ENCODE measurements at places on chromosomes 2 and 18.

DNA sequence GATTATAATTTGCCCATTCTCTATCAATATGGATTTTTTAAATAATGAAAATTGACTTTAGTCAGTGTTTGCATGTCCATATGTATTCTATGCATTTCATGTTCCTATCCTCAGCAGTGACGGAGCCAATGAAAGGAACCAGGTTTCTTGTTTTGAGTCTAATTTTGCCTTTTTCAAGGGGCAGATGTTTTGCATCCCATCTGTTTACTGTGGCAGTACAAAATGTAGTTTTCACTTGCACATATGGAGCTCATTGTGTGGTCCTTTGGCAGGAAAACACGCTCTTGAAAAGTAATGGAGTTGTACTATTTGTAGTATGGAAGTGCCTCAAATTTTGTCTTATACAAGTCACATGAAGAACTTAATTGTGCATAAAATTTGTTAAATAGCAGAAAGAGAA is 127.8 kb downstream of the AGPS start:
- no peak for DNase-seq

DNA sequence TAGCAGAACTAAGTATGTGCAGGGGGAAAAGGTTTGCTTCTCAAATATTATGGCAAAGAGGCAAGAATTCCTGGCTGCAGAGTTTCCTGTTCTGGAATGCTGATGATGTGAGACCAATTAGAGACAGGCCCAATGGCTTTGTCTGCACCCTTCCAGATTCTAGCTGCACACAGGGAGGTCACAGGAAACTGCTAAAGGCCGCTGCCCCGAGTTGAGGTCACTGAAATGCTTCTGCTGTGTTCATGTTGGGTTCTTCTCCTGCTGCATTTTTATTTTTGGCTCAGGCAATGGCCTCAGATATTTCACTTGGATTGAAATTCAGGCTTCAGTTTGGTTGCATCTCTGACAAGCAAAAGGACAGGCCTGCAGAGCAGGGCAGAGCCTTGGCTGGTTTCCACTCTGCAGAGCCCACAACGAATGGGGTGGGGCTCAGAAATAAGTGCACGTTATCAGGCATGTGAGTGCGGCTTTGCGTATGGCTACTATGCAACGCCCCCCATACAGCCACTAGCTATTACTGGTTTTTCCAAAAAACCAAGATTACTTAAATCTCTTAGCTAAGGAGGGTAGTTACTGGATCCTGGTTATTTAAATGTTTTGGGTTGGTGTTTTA is 66.9 kb upstream of the FZD5 start:
- peak; percentile 20 for DNase-seq

- DNase-seq = no peak
Observed at GRCh38 chr2:137689549-137689948, 274.7 kb upstream of the HNMT start.

DNA sequence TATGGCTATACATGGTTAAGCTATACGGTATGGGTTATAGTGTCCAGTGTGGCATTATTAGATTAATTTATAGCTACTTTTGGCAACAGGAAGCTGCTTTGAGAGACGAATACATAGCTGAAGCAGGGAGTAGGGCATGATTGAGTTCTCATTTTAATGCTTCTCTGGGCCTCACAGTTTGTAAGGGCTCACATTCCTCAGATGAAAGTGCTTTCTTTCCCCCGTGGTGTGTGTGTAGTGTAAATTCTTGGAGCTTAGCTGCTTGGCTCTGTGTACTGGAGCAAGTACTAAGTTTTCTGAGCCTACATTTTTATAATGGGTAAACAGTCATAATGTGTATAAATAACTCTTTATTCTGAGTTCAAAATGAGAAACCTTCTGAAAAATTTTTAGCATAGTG is 173.7 kb downstream of the PTPRM start:
- DNase-seq = no peak

GRCh38 chr18:63237881-63238692 is 81.5 kb downstream of the BCL2 start:
- DNase-seq = no peak

- peak; percentile 16 for DNase-seq
Observed at GRCh38 chr2:122748552-122749011, 993.1 kb downstream of the TSN start.

- DNase-seq = peak; percentile 79
Observed at GRCh38 chr18:48545757-48546321, 7.0 kb downstream of the CTIF start.

- DNase-seq = no peak
Observed at GRCh38 chr2:203997481-203997880, 60.9 kb downstream of the ICOS start.

- DNase-seq = no peak
Observed at GRCh38 chr2:219078126-219078525, 17.4 kb upstream of the IHH start.

DNA sequence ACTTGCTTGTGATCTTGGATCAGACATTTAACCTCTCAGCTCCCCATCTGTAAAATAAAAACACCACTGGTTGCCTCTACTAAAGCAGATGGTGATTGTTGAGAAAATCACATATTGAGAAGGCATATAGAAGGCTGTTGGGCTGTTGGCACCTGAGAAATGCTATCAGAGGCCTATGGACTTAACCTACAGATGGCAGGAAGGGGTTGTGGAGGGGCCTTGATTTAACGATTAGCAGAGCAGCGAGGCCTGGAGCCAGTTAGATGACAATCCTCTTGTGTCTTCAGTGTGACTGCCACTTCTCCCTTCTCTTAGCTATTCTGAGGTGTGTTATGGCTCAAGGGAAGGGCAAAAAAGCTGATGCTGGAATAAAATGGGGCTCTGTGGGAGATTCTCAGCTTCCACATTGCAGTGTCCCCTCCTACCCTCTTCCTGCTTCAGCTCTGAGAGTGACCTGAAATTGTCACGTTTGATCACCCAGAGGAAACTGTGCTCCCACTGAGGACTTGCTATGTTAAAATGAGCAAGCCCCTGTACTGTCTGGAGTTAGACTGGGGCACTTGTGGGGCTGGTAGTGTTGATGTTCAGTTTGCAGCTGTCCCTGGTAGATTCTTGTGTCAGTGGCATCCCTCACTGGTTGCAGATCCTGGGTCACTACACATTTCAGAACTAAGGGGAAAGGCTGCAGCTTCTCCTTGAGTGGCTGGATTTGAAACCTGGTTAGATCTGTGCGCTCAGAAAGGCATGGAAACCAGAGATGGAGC is 31.5 kb downstream of the CXCR4 start:
- DNase-seq = no peak

DNA sequence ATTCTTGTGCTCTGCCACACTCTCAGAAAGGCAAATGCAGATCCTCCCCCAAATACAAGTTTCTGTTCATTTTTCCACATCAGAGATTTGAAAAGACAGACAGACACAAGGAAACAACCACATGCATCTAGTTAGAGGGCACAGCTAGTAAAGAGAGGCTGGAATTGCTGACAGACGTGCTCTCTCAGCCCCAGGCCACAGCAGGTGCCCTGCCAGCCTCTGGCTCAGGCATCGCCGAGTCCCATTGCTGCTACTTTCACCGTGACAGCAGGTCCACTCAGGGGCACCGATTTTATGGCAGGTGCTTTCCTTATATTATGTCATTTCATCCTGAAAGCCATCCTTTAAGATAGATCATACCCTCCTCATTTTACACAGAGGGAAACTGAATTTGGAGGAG is 507.5 kb downstream of the EIPR1 start:
- DNase-seq = no peak

- no peak for DNase-seq
Observed at GRCh38 chr2:224780106-224780505, 63.9 kb upstream of the CCDC195 start.

DNA sequence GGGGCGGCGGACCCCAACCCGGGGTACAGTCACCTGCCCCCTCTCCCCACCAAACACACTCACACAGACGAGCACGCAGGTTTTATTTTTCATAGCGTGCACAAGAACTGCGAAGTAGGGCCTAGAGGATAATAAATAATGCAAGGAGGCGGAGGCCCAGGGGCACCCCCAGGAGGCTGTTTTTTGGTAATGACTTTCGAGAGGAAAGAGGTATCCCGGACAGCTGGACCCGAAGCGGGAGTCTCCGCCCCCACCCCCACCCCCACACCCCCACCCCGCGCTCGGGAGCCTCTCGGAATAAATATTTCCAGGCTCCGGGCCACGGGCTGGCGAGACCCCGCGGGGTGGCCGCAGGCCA is 3.4 kb downstream of the CYP26B1 start:
- DNase-seq = no peak

GRCh38 chr18:35185771-35186170 is 55.1 kb upstream of the ZNF397 start:
- no peak for DNase-seq

GRCh38 chr2:33375054-33375453 is 101.4 kb upstream of the RASGRP3 start:
- DNase-seq = no peak

DNA sequence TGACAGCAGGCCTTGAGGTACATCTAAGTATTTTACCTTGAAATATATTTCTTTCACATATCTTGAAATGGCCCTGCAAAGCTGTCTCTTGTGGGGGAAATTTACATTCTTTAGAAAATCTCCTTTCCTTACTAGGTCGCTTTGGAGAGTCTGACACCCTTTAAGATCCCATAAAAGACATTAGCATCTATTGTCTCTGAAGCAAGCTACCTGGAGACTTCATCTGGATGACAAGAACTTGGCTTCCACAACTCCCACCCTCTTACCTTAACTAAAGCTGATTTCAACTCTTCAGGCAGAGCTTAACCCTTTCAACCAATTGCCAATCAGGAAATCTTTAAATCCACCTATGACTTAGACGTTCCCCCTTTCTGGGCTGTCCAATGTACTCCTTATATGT is 219.3 kb downstream of the PIEZO2 start:
- no peak for DNase-seq

- peak; percentile 91 for DNase-seq
Observed at GRCh38 chr2:235135990-235136561, 184.3 kb downstream of the SH3BP4 start.

GRCh38 chr2:223095207-223095606 is 43.2 kb downstream of the KCNE4 start:
- DNase-seq = no peak

DNA sequence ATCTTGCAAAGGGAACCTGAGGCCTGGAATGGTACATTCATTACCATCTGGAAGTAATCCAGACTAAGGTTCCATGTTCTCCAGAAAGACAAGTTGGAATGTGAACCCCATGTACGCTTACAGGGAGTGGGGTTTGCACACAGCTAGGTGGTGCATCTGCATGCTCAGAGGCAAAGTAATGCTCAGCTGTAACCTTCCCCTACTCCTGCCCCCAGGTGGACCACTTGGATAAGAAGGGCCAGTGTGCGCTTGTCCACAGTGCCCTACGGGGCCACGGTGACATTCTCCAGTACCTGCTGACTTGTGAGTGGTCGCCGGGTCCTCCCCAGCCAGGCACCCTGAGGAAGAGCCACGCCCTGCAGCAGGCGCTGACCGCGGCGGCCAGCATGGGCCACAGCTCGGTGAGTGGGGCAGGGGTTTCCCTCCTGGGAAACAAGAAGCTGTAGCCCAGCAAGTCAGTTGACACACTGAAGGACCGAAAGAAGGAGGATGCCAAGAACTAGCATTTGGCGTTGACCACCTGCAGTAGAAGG is 90.0 kb downstream of the WDSUB1 start:
- no peak for DNase-seq

- DNase-seq = no peak
Observed at GRCh38 chr2:161662373-161662772, 38.2 kb downstream of the SLC4A10 start.

GRCh38 chr2:43905371-43905803 is 66.6 kb downstream of the ABCG8 start:
- DNase-seq = no peak

DNA sequence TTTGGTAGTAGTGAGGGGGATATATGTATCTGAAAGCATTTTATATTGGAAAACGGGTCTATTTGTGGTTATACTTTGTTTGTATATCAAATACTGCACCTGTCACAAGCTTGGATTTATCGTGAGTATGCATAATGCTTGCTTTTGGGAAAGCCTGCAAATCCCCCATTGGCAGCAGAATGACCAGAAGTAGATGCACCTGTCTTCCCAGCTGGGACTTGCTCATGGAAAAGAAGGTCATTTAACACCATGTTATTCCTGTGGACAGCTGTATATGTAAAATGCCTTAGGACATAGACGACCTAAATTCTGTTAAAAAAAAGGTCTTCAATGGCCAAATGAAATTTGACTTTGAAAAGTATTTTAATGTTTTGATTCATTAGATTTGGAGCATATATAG is 599.4 kb downstream of the XIRP2 start:
- DNase-seq = no peak

DNA sequence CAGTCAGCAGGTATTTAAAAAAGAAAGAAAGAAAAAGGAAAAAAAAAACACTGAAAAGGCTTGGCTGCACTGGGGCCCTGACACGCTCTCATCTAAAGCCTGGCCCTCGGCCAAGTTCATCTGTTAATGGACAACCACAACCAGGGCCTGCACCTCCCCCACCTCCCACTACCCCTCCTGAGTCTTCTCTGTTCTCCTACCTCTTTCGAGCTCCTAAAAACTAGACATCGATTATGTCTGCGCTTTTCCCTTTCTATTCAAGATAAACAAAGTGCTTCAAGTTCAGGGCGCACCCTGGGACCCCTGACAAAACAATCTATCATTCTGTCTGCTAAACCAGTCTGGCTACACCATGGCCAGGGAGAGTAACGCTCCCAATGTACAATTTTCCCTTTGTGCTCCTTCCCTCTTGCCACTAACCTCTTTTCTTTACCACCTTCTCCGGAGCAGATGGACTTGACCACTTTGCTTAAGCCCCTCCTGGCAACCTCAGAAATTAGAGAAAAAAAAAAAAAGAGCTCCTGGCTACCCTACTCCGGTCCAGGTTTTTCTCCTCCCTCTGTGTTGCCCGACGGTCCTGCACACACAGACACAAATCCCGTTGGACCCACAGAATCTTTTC is 22.7 kb downstream of the BCL11A start:
- DNase-seq = peak; percentile 86

DNA sequence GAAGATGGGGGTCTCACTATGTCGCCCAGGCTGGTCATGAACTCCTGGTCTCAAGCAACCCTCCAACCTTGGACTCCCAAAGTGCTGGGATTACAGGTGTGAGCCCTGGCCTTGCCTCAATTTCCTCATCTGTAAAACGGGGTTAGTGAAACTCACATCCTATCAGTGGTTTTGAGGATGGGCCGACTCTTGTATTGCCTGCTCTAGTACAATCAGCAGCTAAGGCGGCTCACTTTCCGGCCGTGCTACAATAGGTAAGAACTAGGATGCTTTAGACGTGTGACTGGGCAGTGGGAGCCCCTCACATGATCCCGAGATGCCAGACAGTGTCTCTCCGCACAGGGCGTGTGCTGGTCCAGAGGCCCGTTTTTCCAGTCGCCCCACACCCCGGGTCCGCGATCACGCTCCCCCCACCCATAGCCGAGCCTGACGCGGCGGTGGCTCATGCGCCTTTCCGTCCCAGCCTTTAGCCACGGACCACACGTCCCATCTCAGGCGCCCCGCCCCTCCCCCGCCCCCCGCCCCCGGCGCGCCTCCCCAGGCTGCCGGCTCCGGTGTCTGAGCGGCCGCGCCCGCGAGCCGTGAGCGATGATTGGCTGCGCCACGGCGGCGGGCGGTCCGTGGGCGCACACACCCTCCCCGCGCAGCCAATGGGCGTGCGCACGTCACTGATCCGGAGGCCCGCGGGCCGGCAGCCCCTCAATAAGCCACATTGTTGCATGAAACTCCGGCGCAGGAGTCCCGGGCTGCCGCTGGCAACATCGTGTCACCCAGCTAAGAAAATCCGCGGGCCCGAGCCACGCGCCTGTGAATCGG is at the start of gene HK2:
TSS of gene HK2 (plus strand) at position 710 of the 816 bp plus-strand sequence. CDS start 454 bp downstream, outside the sequence.
- DNase-seq = peak; percentile 84

Measured in BE2C (cell line).